D721Med (cell line): ENCODE measurements at places on chromosomes 4 and X.
A peak's percentile ranks its signal among the peaks of the same experiment; 100 is the strongest.

GRCh38 chr4:66855956-66856355 is 689.3 kb downstream of the CENPC start:
- DNase-seq = no peak

DNA sequence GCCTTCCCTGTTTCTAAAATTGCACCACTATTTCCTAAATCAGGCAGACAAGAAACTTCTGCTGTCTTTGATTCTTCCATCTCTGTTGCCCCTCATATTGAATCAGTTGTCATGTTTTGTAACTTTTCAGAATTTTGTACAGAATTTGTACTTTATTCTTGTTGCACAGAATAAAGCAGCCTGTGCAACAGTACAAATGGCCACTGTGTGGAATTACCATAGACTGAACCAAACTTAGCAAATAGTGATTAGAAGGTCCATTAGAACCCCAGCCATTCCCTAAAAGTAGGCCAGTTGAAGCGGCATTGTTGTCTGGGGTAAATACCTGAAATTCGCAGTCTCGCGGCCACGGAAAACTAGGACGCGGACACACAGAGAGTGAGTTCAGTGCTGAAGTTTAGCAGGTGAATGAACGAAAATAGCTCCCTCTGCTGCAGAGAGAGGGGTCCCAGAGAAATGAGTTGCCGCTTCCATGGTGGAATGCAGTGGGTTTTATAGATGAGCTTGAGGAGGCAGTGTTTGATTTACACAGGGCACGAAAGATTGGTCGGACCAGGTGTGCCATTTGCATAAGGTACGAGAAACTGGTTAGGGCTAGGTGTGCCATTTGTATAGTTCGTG is 71.8 kb downstream of the C4orf33 start:
- DNase-seq = no peak

- no peak for DNase-seq
These were observed 111.4 kb downstream of the CPZ start for GRCh38 chr4:8703857-8704495.

GRCh38 chrX:16712548-16713155 is at the start of gene CTPS2:
Gene CTPS2 (minus strand): TSS chrX:16712669. CDS start chrX:16702902, 9,767 bp downstream.
- peak; percentile 36 for DNase-seq

DNA sequence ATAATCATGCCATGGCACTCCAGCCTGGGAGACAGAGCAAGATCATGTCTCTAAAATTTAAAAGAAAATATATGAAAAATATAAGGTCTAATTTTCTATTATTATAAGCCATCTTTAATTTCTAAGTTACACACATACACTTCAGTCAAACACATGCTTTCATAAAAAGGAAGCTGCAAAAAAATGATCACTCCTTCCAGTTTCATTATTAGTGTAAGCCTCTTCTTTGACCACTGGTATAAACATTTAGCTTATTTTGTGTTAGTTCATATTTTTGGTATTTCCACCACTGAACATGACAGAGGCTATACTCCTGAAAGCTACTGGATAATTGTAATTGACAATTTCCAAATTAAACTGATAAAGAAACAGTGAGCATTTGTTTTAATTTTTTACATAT is 163.3 kb upstream of the USP38 start:
- no peak for DNase-seq

DNA sequence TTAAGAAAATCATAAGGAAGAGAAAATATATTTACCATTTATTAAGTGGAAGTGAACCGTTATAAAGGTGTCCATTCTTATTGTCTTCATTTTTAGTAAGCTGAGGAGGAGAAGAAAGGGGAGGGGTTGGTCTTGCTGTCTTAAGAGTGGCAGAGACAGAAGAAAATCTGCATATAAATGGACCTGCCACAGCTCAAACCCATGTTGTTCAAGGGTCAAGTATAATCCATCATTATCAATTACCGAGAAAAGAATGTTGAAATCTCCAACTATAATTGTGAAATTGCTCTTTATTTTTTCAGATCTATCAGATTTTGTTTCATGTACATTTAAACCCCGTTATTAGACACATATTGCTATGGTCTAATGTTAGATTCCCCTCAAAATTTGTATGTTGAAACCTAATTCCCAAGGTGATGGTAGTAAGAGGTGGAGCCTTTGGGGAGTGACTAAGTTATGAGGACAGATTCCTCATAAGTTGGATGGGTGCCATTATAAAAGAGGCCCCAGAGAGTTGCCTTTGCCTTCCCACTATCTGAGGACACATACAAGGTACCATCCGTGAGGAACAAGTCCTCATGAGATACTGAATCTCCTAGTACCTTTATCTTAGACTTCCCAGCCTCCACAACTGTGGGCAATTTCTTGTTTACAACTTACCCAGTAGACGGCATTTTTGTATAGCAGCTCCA is 58.5 kb upstream of the SMAD1 start:
- no peak for DNase-seq

- DNase-seq = no peak
These were observed 94.1 kb upstream of the ACSL4 start for GRCh38 chrX:109826954-109827708.

DNA sequence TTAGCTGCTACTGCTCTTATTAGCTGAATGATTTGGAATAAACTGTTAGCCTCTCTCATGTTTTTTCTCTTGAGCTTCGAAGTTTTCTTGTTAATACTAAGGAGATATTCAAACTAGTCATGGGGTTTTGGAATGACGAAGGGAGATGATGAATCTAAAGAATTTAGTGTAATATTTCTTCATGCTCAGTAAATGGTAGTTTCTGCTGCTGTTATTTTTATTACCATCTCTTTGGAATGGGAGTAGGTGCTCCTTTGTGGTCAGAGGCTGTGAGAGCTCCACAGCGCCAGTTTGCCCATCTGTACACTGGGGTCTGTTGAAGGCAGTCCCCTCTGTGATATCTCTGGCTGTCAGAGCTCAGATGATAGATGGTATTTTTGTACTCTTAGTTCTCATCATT is 33.7 kb downstream of the HTT start:
- no peak for DNase-seq

DNA sequence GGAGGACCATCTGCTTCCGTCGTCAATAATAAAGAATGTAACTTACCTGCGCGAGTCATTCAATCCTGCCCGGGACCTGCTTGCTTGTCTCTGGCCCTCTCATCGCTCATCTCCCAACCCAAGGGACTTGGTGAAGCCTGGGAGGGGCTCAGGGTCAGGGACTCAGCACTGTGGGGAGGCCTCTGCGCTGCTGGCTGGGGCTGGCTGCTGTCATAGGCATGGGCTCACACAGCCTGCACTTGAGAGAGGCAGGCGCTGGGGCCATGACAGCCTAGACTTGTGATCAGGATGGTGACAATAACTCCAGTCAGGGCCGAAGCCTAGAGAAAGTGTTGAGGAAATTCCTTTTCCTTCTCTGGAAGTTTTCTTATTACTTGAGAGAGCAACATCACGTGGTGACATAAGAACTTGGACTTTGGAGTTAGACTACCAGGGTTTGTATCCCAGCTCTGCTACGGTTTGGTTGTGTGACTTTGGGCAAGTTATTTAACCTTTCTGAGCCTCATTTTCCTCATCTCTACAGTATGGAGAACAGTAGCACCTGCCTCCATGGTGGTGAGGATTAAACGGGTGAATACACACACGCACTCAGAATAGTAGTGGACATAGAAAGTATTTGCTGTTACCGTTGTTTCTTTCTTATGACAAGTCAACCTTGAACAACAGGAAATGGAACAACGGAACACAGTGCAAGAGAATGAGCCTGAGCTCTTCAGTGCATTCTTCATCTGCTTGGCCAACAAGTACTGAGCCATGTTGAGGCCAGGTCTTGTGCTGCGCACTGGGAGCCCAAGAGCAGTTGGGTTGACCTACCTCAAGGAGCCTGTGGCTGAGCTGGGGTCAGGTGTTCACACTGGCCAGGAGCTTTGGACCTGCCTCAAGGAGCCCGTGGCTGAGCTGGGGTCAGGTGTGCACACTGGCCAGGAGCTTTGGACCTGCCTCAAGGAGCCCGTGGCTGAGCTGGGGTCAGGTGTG is 60.5 kb downstream of the TBC1D14 start:
- DNase-seq = no peak

- DNase-seq = no peak
These were observed 236.1 kb upstream of the EDNRA start for GRCh38 chr4:147244786-147245185.

DNA sequence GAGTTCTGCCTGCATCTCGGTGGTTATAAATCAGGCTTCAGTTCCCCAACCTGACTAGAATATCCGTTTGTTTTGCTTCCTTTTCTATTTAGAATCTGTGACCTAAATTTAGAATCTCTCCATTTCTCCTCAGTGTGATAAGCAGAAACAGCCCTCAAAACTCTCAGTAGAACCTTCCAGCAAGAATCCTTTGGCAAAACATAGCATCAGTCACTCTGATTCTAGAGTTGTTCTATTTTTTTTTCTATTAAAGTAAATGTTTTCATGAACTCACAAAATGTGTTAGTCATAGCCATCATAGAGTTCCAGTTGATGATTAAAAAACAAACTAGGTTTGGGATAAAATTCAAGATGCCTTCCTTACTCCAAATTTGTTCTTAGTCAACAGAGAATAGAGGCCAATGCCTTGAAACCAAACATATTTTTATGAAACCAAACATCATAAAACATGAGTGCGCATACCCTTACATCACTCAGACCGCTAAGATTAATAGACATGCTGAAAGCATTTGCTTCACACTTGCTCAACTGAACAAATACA is 13.2 kb upstream of the C1QTNF7 start:
- no peak for DNase-seq

DNA sequence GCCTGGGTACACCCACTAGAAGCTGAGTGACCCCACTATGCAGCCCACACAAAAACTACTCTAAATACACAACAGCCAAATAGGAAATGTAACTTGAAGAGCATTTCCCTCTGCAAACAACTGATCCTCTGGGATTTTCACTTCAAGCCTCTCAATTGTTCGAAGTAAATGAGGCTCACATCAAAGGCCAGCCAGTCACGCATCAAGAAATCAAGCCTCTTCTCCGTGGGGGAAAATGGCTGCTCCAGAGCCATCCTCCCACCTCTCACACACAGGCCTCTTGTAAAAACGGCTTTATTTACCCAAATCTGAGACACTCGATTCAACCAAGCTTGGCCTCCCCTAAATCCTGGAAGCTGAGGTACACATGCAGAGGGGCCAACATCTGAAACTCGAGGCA is 14.3 kb downstream of the PCDH19 start:
- DNase-seq = no peak

- no peak for DNase-seq
These were observed 15.6 kb downstream of the SRPX2 start for GRCh38 chrX:100659431-100660137.

GRCh38 chr4:107719207-107719921 is 670 bp downstream of the PAPSS1 start:
- DNase-seq = no peak

DNA sequence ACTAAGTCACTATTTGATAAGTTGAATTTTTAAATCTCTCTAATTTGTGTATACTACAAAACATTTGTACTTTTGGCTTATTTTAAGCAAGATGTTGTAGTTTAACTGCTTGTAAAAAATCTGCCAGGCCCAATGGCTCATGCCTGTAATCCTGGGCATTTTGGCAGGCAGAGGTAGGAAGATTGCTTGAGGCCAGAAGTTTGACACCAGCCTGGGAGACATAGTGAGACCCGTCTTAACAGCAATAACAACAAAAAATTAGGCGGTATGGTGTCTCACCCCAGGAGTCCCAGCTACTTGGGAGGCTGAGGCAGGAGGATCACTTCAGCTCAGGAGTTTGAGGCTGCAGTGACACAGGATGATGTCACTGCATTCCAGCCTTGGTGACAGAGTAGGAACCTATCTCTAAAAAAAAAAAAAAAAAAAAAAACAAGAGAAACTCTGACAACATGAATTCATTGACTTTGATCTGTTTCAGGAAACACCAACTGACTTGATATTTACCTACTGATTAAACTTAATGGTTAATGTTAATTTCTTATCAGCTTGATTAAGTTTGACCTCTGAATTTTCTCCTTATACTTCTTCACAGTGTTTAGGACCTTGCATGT is 8.9 kb downstream of the FHIP1A start:
- no peak for DNase-seq

DNA sequence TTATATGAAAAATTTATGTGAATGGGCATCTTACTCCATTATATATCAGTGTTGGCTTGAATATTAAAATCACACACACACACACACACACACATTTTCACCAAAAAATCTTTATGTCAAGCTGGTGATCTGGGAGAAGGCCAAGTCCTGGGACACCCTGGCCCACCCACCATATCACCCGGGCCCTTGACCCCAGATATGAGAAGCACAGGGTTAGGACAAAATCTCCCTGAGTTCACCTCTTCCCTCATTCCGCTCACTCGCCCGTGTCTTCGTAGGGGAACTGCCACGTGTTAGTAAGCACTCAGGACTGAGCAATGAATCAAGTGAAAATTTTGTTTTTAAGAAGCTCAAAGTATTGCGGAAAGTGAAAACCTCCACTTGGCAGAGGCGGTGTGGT is 103.8 kb upstream of the PSAPL1 start:
- DNase-seq = no peak

DNA sequence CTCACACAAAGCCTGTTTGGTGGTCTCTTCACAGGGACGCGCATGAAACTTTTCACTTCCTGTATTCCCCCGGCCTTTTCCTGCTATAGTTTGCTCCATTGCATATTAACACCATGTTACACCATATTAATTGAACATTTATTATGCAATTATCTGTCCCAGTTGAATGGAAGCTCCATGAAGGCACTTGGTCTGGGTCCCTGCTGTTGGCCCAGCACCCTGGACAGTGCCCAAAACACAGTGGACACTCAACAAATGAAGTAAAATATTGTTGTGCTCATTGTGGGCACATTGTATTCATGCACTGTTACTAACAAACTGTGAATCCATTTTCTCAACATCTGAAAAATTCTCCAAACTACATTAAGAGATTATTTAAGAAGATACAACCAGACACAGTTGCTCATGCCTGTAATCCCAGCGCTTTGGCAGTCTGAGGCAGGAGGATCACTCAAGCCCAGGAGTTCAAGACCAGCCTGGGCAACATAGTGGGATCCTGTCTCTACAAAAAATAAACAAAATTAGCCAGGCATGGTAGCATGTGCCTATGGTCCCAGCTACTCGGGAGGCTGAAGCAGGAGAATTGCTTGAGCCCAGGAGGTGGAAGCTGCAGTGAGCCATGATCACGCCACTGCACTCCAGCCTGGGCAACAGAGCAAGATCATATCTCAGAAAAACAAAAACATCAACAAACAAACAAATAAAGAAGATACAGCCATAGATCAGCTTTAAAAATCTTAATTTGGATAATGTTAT is 292.7 kb upstream of the TENM3 start:
- no peak for DNase-seq

GRCh38 chr4:149794352-149794751 is 21.3 kb downstream of the IQCM start:
- DNase-seq = no peak

DNA sequence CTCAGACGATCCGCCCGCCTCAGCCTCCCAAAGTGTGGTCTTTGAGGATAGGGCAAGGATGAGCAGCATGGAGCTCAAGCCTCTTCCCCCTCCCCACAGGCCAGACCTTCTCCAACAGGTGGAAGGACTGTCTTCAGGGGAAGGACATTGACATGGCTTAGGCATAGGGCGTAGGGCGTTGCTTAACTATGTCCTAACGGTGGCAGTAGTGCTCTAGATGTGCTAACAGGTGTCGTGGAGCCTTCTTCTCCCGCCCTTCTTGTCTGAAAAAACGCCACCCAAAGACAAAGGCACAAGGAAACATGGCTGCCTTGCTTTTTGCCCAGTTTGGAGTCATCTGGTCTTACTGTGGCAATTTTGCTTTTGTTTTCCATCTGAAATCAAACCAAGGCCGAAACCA is 219.8 kb downstream of the OR13H1 start:
- no peak for DNase-seq
